T-helper 22 cell (primary cell): ENCODE measurements at places on chromosomes 12 and 14.

GRCh38 chr12:30836656-30837445, 82.1 kb upstream of the CAPRIN2 start:
- DNase-seq: no peak

DNA sequence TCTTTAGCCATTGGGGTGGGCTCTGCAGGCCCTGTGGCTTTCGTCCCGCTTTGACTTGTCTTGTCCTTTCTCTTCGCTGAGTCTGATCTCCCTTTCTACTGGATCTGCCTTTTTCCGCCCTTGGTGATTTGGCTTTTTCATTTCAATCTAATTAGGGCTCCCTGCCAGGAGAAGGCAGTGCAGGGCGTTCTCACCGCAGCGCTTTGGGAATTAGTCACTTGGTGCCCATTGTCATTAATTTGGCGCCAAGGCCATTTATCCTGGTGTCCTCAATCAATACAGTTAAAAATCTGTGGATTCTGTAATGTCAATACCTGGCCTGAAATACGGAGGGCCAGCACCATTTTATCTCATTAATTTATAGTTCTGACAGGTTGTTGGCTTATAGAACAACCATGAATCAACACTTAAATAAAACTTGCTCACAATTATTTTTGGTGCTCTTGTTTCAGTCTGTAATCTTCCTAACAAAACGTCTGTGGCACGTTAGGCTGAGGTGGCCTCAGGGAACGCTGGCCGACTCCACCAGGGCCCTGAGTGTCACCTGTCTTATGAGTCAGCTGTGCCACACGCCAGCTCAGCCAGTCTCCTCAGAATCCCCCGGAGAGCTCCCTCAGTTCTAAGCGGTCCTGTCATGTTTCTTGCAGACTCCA, 115.7 kb downstream of the BEGAIN start:
- DNase-seq: no peak

DNA sequence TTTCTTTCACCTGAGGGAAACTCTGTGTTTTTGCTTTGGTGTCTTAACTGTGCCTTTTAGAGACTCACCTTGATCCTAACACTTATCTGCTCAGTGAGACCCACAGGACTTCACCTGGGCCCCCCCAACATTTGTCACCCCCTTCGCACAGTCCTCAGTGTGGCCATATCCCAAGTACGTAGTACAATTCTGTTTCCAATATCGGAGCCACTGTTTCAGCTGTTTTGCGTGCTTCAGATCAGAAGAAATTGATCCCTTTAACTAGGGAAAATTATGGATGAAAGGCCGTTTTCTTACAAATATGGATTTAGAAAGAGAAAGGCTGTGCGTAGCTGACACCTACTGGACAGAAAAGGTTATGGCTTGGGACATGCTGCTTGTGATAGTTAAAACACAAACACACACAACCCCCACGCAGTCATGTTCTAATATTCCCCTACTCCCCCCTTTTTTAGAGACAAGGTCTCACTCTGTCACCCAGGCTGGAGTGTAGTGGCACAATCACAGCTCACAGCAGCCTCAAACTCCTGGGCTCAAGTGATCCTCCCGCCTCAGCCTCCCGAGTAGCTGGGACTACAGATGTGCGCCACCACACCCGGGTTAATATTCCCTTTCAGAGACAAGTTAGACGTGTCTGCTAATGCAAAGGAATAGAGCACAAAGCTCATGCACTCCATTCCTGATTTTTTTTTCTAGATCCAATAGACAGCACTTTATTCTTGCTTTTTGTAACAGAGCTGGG, 3.6 kb upstream of the SLC7A8 start:
- no peak for DNase-seq

DNA sequence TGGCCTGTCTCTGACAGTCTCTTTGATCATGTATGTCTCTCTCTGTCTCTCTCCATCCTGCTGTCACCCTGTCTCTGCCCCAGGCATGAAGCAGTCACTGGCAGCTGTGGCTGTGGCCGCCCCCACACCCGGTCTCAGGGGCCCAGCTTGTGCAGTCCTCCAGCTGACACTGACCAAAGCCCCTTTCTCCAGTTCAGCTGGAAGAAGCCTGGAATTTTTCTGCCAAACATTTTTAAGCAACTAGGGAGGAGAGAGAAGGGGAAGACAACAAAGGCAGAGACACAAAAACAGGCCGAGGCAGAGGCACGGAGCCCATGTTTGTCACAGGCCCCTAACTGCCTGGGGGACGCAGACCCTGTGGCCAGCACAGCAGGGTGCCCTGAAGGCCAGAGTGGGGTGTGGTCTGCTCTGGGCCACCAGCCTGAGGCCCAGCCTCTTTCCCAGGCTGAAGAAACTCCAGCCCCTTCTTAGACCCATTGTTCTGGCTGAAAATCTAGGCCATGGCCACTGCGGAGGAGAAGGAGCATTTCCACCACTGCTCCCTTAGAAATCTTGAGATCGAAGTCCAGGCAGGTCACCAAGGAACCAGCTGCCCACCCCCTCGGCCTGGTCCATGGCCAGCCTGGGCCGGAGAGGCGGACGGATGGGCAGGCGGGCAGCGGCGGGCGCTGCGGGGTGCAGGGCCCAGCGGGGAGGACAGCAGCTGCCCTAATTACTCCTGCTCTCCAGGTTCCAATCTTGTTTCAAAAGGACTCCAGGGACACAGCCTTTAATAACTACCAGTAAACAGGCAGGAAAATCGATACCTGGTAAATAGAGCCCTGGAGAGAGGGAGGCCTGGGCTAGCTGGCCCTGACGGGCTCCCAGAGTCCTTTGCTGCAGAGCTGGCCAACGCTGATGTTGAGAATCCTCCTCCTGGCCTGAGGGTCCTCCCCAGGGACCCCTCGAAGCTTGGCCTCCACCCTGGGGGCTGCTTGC, 14.9 kb downstream of the DTX1 start:
- DNase-seq: no peak

GRCh38 chr12:117236456-117237001, 46.3 kb upstream of the FBXO21 start:
- DNase-seq: peak; percentile 9

GRCh38 chr12:94435511-94435927, 24.1 kb downstream of the CEP83 start:
- DNase-seq: no peak

GRCh38 chr14:105848570-105848969, 322.2 kb downstream of the TMEM121 start:
- no peak for DNase-seq

DNA sequence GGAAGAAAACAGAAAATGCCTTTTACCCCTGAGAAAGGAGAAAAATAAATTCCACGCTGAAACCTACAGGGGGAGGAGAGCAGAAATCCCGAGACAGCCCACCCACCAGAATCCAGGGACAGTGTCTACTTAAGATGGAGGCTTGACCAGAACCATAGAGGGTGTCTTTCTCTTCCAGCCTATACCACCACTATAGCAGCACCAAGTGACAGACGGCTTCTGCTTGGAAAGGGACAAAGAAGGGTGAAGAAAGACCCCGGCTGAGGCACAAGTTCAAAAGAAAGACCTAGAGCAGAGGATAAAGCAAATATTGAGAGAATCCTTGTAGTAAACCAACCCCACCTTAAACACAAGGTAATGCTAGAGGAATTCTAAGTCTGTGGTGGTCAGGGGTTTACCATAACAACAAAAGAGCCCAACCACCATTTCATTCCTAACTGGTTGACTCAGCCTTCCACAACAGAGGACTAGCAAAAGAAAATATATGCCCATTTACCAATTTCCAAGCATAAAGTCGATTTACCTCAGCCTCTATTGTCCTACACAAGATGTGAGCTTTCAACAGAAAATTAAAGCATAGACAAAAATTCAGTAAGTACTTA, 105.3 kb upstream of the FOXG1 start:
- no peak for DNase-seq

- DNase-seq: no peak
Measured at GRCh38 chr12:19644571-19644970, 205.3 kb downstream of the AEBP2 start.

- DNase-seq: no peak
Measured at GRCh38 chr14:81837304-81837703, 303.7 kb upstream of the SEL1L start.

GRCh38 chr14:71398450-71398849, 491.2 kb downstream of the PCNX1 start:
- DNase-seq: no peak

GRCh38 chr12:9971181-9971580, at the start of gene CLEC12A:
TSS of gene CLEC12A (plus strand) at chr12:9971409. CDS start at chr12:9971597, 188 bp downstream.
- no peak for DNase-seq

DNA sequence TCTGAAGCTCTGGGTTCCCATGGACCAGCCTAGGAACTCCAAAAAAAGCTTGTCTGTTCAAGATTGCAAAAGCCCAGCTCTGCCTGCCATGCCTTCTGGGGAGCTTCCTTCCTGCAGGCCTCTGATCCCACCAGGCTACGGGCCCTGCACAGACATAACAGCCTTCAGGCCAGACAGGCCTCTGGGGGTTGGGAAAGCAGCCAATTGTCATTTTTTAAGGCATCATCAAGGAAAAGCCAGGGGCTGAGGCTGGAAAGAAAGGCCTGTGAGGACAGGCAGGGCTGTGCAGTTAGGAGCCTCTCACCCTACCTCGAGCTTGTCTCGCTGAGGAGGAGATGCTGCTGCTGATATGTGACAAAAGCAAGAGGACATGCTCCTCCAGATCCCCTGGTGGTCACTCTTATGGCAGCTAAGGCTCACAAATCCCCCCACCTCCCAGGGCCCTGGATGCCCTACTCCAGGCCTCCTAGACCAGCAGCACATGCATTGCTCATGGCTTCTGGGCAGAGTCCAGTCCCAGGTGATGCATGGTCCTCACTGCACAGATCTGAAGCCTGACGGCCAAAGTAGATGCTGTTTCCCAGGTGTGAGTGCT, 2.9 kb downstream of the TMEM229B start:
- DNase-seq: no peak

DNA sequence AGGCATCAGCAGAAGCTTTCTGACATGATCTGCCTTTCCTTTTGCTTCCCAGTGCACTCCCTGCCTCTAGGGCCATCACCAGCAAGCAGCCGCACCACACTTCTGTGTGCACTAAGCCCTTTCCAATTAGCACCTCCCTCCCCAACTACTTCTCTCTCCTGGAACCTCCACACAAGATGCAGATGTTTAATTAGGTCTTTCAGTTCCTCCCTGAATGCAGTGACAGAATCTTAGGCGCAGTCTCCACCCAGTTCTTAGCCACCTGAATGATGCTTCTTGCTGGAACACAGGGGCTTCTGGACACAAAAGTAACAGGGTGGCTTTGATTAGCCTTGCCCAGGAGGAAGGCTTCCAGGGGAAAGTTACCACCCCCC, 32.9 kb downstream of the NIN start:
- no peak for DNase-seq

- no peak for DNase-seq
Measured at GRCh38 chr12:32039347-32039746, 67.3 kb upstream of the BICD1 start.

DNA sequence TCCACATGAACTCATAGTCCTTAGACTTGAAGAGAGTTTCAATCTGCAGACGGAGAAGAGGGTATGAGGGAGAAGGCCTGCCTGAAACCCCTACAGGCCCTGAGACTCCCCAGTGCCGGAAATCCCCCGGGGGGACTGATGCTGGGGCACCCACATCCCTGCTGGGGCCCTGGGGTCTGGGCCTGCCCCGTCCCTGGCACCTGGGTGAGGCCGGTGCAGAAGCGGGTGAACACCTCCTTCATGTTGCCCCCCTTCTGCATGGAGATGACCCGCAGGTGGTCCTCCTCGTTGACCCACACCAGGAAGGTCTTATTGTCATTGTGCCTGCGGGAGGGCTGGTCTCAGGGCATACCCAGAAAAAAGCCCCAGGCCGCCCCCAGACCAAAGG, 2.4 kb downstream of the CKB start:
- DNase-seq: no peak

- no peak for DNase-seq
Measured at GRCh38 chr12:68114606-68115005, 44.9 kb downstream of the IFNG start.
